Mesenteric fat pad (tissue), 1 donor: ENCODE measurements at places on chromosomes 6 and 20.

- DNase-seq = no peak
These were observed 13.4 kb downstream of the PHACTR2 start for GRCh38 chr6:143691155-143691554.

- DNase-seq = no peak
These were observed 14.9 kb downstream of the IP6K3 start for GRCh38 chr6:33731751-33732282.

- no peak for DNase-seq
These were observed 12.9 kb upstream of the CEP85L start for GRCh38 chr6:118663993-118664985.

- no peak for DNase-seq
These were observed 23.5 kb downstream of the ZFP64 start for GRCh38 chr20:52168116-52168515.

DNA sequence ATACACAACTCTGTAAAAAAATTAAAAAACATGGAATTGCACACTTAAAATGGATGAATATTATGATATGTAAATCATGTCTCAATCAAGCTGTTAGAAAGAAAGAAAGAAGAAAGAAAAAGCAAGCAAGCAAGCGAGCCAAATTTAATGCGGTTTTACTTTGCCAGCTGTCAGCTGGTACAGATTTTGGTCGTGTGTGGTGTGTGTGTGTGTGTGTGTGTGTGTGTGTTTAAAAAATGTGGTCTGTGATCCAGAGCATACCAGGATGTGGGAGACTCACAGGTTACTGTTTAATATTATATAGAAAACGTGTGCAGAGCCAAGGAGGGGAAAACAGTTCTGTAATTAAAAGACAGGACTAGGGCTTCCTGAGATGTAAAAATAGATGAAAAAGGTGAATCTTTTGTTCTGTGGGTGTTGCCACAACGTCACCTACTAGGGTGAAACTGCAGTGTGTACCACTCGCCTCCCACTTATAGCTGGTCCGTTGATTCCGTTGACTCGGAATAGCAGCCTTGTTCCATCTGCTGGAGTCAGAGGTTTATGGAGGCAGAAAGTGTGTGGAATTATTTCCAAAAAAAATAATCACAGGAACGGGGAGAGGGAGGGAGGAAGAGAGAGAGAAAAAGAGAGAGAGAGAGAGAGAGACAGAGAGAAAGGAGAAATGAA lies 197.7 kb downstream of the BCAS1 start:
- DNase-seq = no peak

DNA sequence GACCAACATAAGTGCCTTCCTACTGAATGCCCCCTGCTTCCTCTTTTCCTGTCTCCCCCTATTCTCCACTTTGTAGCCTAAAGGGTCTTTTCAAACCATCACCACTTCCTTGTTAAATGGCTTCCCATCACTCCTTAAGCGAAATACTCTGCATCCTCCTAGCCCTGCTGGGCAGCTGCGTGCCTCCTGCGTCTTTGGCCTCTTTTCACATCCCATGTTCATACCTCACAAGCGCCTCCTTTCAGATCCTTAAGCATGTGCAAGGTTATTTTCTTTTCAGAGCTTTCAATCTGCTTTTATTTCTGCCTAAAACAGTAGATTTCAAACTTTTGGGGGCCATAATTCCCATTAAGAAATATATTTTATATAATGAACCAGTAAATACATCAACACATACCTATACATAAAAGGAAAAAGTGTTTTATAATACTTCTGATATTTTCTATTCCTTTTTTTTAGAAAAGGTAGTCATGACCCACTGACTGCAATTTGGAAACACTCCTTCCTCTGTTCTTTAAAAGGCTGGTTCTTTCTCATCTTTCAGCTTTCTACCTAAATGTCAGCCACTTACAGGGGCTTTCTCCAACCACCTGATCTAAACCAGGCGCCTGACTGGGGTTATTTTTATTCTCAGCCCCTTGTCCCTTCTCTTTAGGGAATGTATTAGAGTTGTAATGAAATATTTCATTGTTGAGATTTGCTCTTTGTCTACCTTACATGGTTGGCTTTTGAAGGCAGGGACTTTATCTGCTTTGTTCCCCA lies 84.1 kb downstream of the PRDM1 start:
- DNase-seq = no peak

GRCh38 chr6:150541576-150541975 lies 58.1 kb upstream of the PLEKHG1 start:
- no peak for DNase-seq

GRCh38 chr20:59664421-59664941 lies 60.1 kb downstream of the PHACTR3 start:
- DNase-seq = no peak

- no peak for DNase-seq
These were observed 4.3 kb downstream of the KIF3B start for GRCh38 chr20:32281711-32282110.

GRCh38 chr20:45779011-45779915 lies 12.4 kb downstream of the WFDC3 start:
- no peak for DNase-seq

GRCh38 chr6:112145080-112145573 lies 57.7 kb downstream of the FAM229B start:
- DNase-seq = no peak

- DNase-seq = no peak
These were observed 25.2 kb upstream of the PDE7B start for GRCh38 chr6:135826236-135826804.

DNA sequence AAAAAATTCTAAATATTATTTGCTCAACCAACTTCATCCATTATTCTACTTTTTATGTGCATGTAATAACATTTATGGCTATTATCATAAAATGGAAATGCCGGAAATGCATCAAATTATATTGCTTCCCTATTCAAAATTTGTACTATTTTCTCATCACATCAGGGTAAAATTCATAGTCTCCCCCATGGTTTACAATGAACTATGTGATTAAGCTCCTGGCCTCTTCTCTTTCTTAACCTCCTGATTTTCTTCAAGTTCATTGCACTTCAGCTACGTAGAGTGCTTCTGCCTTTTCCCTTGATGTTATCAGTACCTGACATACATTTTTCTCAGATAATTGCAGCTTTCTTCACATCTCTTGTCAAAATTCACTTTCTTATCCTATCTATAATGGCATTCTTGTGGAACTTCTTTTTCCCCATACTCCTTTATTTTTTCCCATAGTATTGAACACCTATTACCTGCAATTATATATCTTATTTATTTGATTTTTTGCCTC lies 699.1 kb upstream of the ADGRB3 start:
- no peak for DNase-seq

DNA sequence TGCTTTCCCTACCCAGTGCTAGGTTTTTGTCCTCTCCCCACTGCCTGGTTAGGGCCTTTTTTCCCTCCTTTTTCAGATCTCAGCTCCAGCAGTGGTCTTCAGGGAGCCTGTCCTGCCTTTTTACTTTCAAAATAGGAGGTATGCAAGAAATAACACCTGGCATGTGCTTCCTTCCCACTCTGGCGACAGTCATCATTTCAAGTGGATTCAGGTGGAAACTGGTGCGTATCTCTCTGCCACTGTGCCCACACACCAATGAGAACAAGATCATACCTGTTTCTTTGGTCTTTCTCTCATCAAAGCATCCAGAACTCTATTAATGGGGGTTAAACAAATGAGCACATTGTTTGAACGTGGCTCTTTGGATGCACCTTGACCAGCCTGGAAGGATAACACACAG lies 95.7 kb upstream of the GGTLC1 start:
- no peak for DNase-seq

DNA sequence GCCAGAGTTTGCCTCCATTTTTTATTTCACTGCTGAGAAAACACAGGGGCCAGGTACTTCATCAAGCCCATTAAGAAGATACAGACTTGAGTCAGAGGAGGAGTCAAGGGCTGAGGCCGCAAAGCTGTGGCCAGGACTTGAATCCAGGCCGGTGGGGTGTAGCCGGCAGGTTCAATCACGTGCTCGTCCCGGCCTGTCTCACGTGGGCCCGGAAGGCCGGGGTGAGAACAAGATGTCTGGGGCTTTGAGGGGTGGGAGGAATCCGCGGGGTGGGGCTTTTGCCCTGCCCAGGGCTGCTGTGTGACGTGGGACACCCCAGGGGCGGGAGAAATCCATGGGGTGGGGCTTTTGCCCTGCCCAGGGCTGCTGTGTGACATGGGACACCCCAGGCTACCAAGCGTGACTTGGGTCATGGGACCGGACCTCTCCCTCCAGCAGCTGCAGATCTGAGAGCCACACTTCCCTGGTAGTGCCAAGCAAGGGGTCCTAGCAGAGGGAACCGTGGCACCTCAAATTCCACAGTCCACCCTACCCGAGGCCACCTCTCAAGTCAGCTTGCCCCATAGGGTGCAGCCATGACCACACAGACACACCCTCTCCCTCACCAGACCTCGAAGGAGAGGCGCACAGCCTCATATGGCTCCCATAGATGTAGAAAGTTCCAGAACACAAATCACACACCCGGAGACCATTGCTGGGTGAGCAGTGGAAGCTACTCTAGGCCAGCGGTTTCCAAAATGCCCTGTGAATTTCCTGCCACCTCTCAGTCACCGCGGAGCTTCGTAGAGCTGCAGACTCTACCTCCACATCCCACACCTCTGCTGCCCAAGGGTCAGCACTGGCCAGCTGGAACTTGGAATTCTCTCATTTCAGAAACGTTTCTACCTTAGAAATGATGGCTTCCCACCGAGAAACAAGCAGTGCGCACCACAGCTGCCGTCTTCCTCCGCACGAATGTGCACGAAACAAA lies 156.1 kb downstream of the DLL1 start:
- DNase-seq = peak; percentile 85

GRCh38 chr20:58640446-58640845 lies 10.6 kb upstream of the STX16 start:
- DNase-seq = peak; percentile 37

GRCh38 chr6:114151064-114151690 lies 180.2 kb upstream of the HDAC2 start:
- no peak for DNase-seq

- no peak for DNase-seq
These were observed 601.2 kb upstream of the ARID1B start for GRCh38 chr6:156175971-156176421.

GRCh38 chr20:48175261-48175660 lies 390.0 kb upstream of the SULF2 start:
- no peak for DNase-seq

DNA sequence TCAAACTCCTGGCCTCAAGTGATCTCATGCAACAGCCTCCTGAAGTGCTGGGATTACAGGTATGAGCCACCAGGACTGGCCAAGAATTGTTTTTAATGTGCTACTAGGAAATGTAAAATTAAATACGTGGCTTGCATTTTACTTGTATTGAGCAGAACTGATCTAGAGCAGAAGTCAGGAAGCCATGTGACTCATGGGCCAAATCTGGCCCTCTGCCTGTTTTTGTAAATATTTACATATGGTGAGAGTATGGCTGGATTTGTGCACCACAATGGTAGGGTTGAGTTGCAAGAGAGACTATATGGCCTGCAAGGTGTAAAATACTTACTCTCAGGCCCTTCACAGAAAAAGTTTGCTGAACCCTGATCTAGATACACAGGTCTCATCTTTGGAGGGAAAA lies 75.8 kb downstream of the LAMP5 start:
- DNase-seq = no peak

DNA sequence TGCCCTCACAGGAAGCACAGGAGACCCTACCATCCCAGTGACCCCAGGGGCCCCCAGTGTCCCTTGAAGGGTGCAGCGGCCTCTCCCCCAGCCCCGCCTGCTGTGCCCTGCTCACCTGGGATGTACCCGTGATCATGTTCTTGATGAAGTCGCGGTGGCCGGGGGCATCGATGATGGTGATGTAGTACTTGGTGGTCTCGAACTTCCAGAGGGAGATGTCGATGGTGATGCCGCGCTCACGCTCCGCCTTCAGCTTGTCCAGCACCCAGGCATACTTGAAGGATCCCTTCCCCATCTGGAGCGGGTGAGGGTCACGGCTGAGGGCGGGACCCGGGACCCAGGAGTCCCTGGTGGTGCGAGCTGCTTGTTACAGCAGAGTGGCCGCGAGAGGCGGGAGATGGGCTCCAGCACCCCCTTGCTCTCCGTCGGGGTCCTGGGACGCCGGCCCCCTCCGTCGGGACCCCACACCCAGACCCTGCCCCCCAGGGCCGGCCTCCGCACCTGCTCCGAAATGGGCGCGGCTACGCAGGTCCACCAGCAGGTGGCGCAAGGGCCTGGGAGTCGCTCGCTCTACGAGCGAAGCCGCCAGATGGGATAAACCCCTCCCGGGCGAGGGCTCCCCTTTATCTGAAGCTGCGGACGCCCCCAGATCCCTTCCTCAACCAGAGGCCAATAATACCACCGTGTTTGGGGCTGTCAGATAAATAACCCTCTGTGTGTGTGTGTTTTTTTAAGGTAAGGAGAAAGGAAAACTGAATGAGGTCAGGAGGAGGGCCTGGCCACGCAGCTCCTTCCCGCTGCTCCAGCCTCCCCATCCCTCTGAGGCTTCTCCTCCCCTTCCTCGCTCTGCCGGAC lies 2.9 kb downstream of the EEF1A2 start:
- DNase-seq = no peak

- no peak for DNase-seq
These were observed 6.4 kb downstream of the TAB2 start for GRCh38 chr6:149323925-149324324.

DNA sequence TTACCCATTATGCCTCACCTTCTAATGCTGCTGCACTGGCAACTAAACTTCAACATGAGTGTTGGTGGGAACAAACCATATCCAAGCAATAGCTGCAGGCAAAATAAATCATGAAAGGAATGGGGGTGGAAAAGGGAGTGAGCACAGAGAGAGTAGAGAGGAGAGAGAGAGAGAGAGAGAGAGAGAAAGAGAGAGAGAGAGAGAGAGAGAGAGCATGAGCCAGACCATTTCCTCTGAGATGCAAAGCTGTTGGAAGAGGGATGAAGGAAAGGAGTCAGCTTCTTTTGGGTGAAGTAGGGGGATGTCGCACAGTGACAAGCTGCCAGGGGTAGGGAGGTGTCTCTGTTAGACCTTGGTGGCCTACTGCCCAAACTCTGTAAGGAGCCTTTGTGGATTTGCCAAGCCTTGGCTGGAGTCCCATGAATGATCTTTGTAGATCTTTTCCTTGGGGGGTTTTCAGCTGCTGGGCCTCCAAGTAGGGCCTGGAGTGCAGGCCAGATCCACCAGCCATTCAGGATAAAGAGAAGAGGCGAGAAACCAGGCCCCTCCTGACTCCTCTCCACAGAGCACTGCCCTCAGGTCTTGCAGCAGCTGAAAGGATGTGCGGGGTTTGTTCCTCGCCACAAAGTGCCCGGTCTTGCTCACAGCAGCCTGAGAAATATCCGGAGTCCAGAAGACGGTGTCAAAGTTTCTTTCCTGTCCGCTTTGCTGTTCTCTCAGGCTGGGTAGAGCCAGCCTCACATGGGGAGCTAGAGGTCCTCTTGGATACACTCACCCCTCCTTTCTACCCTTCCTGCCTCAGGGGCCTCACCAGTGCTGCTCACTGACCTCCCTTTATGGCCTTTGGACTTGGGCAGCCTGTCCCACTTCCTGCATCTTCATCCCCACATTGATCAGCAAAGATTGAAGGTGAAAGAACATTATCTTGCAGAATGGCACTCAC lies 17.8 kb downstream of the BTBD3 start:
- no peak for DNase-seq
